ENCODE measurements at places on chromosomes 11 and 22.
A peak's percentile ranks its signal among the peaks of the same experiment; 100 is the strongest.

DNA sequence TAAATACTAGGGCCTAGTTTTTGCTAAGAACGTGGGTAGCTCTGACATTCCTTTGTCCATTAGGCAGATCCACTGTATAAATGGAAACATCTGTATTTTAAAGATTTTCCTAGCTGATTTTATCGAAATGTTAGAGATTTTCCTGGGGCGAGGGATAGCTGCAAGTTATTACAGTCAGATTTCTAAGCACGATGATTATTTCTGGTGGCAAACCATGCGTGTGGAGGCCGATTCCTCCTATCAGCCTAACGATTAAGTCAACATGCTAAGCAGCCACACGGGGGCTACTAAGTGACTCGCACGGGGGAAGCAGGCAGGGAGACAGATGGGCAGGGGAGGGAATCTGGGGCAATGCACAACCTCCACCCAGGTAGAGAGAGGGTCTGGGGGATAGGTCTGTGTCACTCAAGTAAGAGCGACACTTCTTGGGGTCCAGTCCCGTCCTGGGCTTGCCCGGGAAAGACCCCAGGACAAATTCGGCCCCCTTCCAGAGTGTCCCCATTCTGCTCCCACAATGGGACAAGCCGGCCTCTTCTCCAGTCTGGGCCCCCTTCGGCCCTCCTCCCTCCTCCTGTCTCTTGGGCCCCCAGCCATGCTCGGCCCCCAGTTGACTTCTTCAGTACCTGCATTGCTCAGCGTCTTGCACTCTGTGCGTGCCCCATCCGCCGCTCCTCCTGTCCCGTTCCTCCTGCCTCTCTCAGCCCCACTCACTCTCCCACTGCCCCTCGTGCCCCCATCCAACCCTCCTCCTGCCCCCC is 571 bp downstream of the C11orf24 start:
- no peak for DNase-seq

GRCh38 chr11:10413268-10413667 is 41.8 kb upstream of the AMPD3 start:
- DNase-seq, result no peak

GRCh38 chr22:43901976-43902643 is 10.3 kb upstream of the PNPLA5 start:
- no peak for DNase-seq

GRCh38 chr11:126989942-126990715 is 10.4 kb downstream of the KIRREL3 start:
- peak; percentile 52 for DNase-seq

GRCh38 chr11:58867556-58867955 is 23.1 kb upstream of the GLYATL2 start:
- DNase-seq, result no peak

DNA sequence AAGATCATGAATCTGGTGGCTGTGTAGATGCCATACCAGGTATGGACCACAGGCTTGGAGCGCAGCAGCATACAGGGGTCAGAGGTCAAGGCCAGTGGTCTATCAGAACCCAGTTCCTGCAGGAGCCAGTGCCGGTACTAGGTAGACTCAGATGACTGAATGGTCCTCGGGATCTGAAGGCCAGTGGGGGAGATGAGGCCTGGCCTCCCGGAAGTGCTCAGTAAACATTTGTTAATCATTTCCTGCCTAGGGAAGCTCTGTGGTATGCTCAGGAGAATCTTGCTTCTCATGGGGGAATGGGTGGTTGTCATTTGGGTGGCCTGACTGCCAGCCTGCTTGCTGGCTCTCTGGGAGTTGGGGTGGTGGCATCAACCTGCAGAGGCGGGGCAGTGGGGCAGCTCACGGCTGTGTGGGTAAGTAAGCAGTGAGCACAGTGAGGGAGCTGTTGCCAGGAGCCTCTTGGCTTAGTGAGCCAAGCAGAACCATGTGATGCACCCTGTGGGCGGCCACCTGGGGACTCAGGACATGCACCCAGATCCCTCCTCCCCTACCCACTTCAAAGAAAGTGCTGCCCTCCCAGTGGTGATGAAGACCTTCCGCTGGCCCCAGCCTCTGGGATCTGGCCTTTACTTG is 33.0 kb downstream of the PTPRJ start:
- DNase-seq, result no peak

GRCh38 chr11:129331871-129332274 is 43.8 kb upstream of the BARX2 start:
- DNase-seq, result peak; percentile 32
